ENCODE measurements at places on chromosomes 2 and 18.

GRCh38 chr18:11500153-11501122 is 109.0 kb upstream of the SLC35G4 start:
- no peak for DNase-seq

DNA sequence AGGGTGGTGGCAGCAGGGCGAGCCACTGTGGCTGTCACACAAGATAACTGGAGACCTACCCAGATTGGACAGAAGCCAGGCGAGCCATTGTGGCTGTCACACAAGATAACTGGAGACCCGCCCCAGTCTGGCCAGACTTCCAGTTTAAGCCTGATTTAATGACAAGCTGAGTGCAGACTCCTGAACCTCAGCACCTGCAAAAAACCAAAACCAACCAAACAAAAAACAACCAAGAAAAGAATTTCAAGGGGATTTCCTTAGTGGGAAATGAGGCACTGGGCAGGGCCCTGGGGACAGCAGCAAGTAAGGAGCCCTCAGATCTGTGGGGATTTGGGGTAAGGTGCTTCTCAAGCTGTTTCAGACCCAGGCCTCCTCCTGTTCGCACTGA is 95.2 kb upstream of the BOD1L2 start:
- no peak for DNase-seq

- no peak for DNase-seq
These were observed 93.8 kb upstream of the CXCR4 start for GRCh38 chr2:136211701-136212100.

DNA sequence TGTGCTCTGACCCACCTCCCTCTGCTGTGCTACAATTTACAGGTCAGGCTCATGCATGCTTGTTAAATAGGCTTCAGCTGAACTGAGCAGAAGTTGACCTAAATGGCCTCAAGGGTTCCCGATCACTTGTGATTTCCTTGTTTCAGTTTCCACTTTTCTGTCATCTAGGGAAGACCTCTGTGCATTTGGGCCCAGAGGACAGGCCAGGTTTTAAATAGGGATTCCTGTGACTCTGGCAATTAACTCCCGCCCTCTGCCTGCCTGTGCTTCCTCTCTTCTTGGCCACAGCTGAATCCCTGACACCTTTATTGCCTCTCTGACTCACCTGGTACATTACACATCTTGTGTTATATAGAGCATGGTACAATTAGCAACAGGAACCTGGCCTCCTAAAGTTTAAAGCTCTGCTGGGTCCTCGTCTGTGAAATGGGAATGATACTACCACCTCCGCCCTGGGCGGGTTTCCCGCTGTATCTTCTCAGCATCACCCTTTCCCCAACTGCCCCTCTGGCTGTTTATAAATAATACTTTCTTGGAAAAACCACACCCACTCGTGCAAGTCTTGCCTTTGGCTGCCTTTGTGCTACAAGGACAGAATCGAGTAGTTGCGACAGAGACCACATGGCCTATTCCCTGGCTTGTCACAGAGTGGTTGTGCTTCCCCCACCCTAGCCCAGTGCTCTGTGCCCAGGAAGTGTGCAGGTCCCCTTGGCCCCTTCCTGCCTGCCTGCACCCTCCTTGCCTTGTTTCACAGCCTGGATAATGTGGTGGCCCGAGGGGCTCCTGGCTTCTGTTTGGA is 7.9 kb downstream of the CABLES1 start:
- DNase-seq, result no peak

DNA sequence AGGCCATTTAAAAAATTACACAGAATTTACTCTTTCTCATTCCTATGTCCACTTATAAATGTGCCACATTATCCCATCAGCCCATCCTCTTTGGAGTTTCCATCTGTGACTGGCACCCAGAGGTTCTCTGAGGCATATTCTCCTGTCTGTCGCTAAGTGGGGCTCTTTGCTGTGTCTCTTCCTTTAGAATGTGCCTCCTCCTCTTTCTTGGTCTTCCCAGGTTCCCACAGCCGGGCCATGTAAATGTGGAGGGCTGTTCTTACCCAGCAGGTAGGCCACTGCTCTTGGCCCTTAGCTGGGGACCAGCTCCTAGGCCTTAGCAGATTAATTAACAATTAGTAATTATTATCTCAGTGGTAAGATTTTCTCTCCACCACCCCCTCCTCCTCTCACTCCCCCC is 167.0 kb downstream of the INSIG2 start:
- no peak for DNase-seq

- DNase-seq, result no peak
These were observed 140.9 kb downstream of the CAPN13 start for GRCh38 chr2:30666266-30666874.

DNA sequence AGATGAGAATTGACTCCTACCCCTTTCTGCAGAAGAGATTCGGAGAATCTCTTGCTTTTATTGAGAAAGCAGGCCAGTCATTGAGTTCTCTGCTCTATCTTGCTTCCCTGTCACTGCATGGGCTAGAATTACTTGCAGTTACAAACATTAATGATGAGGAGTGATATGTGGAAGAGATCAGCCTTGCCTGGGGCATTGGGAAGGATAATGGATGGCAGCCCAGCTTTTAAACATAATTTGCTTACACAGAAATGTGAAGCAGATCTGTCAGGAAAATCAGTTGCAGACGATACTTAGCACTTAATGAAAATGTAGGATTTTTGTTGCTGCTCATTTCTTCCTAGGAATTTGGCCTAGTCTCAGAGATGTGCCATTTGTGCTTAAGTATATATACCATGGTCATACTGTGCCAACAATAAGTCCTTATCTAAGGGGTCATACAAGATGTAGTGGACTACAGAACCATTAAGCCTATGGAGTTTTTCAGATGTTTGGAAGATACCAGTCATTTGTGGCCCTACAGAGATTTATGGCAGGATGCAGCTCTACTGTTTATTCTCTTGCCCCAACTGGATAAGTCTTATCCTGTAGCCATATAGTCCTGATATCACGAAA is 92.7 kb downstream of the XRCC5 start:
- no peak for DNase-seq

DNA sequence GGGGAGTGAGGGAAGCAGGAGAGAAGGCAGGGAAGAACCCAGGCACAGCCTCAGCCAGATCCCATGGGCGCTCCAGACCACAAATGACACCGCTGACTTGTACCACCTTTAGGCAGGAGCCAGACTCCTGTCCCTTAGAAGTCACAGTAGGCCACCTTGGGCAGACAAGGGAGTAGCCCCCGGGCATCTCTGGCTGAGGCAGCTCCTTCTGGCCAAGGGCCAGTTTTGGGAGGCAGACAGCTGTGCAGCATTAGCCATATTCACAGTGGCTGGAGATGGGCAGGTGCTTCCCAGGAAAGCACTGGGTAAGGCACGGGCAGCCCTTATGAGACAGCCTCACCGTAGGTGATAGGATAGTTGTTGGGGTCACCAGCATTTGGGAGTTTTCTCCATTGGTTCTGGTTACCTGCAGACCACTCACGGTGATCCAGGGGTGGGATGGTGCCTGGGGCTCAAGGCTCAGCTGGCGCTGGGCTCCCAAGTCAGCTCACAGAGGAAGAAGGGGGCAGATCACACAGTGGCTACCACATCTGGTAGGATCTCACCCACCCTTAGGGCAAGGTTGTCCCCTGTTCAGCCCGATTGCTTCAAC is 2.1 kb downstream of the ASTL start:
- no peak for DNase-seq

DNA sequence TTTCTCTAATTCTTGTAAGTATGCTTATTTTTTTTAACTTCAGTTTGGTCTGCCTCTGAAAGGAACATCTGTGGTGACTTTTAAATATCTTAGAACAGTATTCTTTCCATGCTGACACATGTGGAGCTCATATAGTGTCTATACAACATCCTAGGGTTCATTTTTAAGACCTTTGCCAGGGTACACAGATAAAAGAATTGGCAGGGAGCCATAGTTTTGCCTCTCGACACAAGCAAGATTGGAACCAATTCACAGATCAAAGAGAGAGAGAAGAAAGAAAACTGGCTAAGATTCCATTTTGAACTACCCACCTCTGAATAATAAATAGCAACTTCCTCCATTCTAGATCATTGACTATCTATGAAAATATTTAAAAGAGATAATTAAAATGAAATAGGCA is 142.7 kb upstream of the ST6GAL2 start:
- no peak for DNase-seq

DNA sequence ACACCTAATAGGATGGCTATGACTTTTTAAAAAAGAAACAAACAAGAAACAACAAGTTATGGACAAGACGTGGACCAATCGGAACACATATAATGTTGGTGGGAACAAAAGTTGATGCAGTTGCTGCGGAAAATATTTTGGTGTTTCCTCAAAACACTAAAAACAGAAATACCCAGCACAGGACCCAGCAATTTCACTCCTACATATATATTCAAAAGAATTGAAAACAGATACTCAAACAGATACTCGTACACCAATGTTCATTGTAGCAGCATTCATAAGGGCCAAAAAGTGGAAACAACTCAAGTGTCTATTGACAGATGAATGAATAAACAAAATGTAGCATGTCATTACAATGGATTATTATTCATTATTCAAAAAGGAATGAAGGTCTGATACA is 12.1 kb downstream of the CCDC141 start:
- DNase-seq, result no peak

DNA sequence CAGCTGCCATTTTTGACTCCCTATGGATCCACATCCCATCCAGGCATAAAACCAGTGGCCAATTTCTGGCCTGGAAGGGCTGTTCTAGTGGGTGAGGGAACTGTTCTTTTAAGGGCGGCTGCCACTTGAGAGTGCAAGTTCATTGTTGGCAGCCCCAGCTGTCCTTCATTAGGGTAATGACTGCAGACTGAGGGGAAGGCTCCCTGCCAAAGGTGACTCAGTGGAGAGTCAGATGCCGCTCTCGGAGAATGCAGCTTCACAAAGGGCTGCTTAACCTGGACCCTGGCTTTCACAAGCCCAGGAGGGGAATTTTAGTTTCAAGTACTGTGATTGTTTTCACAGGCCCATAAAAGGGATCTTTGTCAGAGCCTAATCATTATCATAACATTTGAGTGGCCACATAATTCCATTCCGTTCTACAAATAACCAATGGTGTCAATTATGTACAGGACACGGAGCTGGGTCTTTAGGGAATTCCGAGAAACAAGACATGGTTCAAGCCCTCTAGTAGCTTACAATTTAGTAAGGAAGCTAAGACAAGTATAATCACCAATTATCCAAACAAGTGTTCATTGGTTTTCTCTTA is 235.7 kb downstream of the CDCA7 start:
- no peak for DNase-seq

DNA sequence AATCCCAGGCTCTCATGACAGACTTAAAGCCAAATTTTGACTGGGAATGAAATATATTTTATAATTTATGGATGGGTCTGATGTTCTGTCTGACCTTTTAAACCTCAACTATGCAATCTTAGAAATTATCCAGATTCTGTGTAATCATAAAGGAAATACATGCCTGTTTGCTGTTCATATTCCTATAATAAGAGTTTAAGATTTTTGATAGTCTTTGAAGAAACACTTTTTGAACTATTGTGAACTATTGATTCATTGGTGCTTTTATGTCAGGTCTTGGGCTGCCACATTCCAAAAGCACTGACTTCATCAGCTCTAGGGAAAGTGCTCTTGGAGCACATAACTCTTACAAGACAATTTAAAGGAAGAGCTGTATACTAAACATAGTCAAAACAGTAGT is 64.2 kb downstream of the CCDC150 start:
- no peak for DNase-seq

DNA sequence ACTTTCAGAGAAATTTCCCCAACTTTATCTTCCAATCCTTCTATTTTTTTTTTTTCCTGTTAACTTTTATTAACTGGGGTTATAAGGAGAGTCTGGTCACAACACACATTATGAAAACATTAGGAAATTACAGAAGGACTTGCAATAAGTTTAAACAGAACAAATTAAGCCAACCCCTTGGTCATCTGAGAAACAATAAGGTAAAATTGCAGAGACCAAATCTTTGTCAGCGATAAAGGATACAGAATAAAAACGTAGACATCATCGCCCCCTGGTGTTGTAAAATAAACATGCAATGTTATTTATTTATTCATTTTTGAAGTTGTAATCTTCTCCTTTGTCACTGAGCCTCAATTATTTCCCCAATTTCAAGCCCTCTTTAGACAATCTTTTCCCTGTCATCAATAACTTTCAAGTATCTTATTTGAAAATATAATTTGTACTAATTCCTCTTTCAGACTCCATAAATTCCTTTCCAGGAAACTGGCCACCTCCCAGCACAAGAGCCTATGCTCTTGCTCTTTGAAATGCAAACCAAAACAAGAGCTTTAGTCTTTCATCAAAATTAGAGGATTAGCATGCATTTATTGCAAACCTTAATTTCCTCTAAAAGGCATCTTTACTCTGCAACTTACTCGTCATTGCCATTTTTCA is 19.5 kb downstream of the G6PC2 start:
- DNase-seq, result no peak

GRCh38 chr18:42429196-42429595 is 474.2 kb downstream of the PIK3C3 start:
- no peak for DNase-seq

DNA sequence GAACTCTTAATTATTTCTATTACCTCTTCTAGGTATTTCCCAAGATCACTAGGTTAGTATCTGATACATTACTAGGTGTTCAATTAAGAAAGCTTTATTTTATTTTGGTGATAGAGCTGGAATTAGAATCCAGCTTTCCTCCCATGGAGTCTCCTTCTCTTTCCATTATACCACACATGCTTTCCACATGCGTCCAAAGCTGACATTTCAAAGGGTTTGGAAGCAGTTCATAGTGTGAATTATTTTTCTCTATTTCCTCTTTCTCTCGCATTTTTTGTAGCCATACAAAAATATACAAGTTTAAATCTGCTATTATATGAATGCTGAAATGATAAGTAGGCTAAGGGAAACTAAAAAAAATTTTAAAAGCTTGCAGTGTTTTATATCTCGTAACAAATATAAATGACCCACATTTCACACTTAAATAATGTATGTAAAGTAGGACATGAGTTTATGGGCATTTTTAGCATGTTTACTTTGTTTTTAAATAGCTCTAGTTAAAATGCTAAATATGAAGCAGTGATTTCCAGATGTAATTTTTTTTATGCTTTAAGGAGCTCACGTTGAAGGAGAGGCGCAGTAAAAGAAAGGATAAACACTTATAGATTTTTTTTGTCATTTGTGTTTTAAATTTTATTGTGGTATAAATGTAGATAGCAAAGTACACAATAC is 20.1 kb downstream of the ZC3H6 start:
- no peak for DNase-seq

- DNase-seq, result no peak
These were observed 34.3 kb upstream of the SNED1 start for GRCh38 chr2:240963868-240964703.

- DNase-seq, result no peak
These were observed 103.4 kb upstream of the RASGRP3 start for GRCh38 chr2:33372940-33373553.

DNA sequence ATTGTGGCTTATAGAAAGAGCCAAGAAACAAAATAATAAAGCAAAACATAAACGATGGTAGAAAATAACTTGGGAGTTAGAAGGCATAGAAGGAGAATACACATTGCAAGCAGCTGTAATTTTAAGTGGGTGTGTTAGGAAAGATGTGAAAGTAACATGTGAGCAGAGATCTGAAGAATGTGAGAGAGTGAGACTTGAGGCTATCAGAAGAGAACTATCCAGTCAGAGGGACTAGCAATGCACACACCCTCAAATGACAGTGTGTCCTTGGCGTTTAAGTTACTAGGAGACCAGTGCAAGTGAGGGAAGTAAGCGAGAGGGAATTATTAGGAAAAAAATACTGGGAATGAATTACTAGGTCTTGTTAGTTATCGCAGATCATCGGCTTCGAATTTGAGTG is 304.9 kb downstream of the DSEL start:
- no peak for DNase-seq

- no peak for DNase-seq
These were observed 1.4 kb upstream of the SIX3 start for GRCh38 chr2:44940049-44940494.

- no peak for DNase-seq
These were observed 10.7 kb upstream of the ANO7 start for GRCh38 chr2:241177526-241178334.

- DNase-seq, result no peak
These were observed 10.1 kb downstream of the TEX51 start for GRCh38 chr2:126908721-126909177.

Data from stimulated activated CD4-positive, alpha-beta T cell treated with anti-CD3 and anti-CD28 coated beads, Interleukin-12 subunit alpha, Interleukin-12 subunit beta, amount 100 ng/mL, for 4 hours (primary cell).